M059J (cell line): ENCODE measurements at places on chromosomes 2 and 18. TPM values are rescaled to one million over a fixed set of nuclear protein-coding genes. Genes with fewer than 3 reads are reported as not detected.

Gene FER1L5
- total RNA-seq = 0.39 TPM in 1 of 2 replicates, not detected in the other

Gene FOXI3
- not detected in 2 replicates for total RNA-seq

DNA sequence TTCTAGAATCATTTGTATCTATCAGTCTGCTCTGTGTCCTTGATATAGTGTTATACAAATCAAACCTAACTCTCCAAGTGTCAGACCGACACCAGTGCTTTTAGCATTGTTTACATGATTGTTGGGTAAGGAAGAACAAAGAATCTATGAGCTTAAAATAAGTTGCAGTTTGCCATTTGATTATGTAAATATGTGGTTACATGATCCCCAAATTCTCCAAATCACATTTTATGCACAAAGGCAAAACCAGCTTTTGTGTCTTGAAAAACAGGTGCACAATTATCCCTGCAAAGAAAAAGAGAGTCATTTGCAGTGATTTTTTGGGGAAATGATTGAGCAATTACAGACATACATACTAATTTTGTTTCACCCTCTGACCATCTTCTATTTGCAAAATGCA is 652.6 kb upstream of the CHAC2 start:
- DNase-seq = no peak

Gene ASXL3
- total RNA-seq = not detected in 2 replicates
